ENCODE measurements at places on chromosomes 6 and 20.
A peak's percentile ranks its signal among the peaks of the same experiment; 100 is the strongest.

- no peak for DNase-seq
Observed at GRCh38 chr6:99606656-99607415, at the start of gene PRDM13. Gene PRDM13, plus strand, starts transcription at chr6:99606833. Its CDS starts 202 bp downstream, at chr6:99607035.

GRCh38 chr6:169326067-169326799 is 72.6 kb upstream of the THBS2 start:
- no peak for DNase-seq

DNA sequence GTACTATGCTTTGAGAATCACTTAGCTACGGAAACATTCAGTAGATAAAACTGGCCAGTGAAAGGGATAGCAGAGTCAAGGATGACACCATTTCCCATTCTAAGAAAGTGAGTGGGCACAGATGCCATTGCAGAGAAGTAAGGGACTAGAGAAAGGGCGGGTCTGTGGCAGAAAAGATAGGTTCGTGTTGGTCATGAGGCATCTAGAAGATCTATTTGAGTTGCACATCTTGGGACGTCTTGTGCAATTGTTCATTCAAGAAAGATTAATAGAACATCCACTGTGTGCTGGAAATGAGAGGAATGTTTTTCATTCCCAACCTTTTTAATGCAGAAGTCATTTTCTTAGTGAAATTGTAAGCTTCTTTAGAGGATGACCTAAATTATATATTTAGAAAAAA is 161.7 kb downstream of the PLCB1 start:
- no peak for DNase-seq

- DNase-seq: no peak
Observed at GRCh38 chr20:33773412-33774089, 37.6 kb upstream of the CHMP4B start.

GRCh38 chr6:159107451-159108260 is 61.5 kb upstream of the FNDC1 start:
- no peak for DNase-seq

GRCh38 chr6:45196121-45196520 is 132.0 kb upstream of the RUNX2 start:
- no peak for DNase-seq

DNA sequence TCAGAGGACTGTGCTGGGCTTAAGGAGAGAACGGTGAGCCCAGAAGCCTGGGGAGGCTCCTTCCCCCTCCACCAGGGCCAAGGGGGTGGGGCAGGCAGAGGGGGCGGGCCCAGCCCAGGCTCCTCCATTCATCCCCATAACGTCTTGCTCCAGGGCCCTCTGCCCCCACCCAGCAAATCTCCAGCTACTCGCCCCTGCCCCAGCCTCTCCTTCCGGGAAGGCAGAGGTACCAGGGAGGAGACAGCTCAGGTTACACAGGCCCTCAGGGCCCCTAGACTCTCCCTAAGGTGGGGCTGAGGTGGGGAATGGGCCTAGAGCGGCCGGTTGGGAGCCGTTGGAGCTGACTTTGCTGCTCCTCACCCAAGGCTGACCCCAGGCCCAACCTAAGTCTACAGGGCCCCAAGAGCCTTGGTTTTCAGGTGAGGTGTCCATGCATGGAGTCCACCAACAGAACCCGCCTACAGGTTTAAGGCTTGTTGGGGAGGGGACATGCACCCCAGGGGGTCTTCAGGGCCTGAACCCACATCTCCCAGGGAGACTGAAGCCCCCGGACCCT is 1.2 kb downstream of the LAMA5 start:
- DNase-seq: no peak

DNA sequence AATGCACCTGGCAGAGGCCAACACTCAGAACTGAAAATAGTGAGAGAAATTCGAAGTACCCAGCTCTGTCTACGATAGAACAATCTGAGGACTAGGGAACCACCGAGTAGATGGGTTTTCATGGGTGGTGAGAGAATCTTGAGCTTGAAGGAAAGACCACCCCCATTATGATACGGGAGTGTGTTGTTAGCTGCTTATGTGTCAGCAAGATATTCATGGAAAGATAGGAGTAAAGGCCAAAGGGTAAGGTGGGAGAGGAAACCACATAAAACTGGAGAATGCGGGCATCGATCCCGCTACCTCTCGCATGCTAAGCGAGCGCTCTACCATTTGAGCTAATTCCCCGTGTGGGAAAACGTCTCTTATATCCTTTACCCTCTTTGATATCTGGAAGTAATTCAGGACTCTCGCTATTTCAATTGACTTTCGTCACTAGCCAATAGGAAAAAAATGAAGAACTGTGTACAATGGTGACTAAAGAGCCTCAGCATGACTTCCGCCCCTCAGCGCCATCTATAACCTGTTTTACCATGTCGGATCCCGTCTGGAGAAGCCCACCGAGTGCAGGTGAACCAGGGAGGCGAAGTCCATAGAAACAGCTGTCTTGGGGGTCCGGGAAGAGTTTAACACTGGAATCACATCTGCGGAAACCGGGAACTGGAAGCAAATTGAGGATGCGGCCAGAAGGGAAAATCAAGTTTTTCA is 25.0 kb upstream of the ABT1 start:
- DNase-seq: no peak

GRCh38 chr6:166251211-166251610 is 57.0 kb downstream of the PRR18 start:
- no peak for DNase-seq

DNA sequence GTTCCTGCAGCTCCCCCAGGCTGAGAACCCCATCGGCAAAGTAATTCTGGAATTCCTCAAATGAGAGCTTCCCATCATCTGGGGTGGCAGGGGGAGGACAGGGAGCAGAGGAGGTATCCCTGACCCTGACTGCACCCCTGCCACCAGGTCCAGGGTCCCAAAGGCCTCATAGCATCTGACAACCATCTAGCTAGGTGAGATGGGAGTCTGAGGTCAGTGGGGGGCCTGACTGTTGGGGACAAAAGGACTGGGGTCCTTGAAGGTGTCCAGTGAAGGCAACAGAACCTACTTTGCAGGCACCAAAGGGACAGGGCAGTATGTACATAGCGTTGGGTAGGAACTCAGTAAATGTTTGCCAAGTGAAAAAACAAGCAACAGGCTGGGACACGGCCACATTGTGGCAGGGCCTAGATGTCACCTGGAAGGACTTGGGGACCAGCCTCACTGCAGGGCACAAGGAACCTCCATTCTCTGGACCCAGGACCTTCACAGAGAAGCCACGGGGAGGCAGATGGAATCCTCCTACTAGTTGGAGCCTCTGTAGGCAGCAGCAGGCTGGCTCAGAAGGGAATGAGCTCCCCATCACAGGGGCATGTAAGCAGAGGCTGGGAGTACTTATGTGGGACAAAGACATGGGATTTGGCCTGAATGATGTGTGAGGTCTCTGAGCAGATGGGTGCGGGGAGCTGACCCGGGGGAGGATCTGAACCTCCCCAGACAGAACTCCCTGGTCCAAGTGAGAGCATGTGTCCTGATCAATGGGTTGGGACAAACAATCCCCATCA is 3.3 kb downstream of the NECAB3 start:
- no peak for DNase-seq

GRCh38 chr20:49385465-49385864 is 97.0 kb downstream of the KCNB1 start:
- no peak for DNase-seq

DNA sequence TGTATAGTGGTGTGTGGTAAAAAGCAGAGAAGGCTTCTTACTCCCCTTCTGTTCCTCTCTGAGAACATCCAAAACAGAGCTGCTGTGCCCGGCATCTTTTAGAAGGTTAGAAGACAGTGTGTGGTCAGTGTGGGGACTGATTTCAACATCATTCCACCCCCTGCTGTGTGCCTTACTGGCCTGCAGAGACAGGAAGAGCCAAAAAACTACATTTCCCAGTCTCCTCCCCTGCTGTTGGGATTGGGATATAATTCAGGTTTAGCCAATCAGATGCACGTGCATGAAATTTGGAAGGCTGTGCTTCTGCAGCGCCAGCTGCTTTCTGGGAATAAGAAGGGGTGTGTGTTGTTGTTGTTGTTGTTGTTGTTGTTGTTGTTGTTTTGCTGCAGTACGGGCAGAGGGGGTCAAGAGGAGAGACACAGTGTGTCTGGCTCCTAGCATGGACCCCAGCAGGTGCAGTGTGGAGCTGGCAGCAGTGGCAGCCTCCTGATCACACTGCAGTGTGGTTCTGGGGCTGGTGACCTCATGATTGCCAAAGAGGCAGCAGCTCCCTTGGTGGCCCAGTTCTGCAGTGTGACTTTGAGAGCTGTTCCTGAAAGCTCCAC is 74.7 kb downstream of the MRPL14 start:
- DNase-seq: no peak

GRCh38 chr6:152246554-152247337 is 390.4 kb downstream of the SYNE1 start:
- DNase-seq: no peak

GRCh38 chr6:133568970-133569889 is 319.7 kb upstream of the TCF21 start:
- peak; percentile 38 for DNase-seq

- DNase-seq: no peak
Observed at GRCh38 chr6:156398371-156398770, 378.8 kb upstream of the ARID1B start.

GRCh38 chr20:16209951-16210361 is 363.3 kb downstream of the KIF16B start:
- no peak for DNase-seq

- DNase-seq: no peak
Observed at GRCh38 chr6:148578837-148579565, 167.8 kb upstream of the UST start.

- no peak for DNase-seq
Observed at GRCh38 chr20:44233436-44234016, 13.6 kb upstream of the GDAP1L1 start.

DNA sequence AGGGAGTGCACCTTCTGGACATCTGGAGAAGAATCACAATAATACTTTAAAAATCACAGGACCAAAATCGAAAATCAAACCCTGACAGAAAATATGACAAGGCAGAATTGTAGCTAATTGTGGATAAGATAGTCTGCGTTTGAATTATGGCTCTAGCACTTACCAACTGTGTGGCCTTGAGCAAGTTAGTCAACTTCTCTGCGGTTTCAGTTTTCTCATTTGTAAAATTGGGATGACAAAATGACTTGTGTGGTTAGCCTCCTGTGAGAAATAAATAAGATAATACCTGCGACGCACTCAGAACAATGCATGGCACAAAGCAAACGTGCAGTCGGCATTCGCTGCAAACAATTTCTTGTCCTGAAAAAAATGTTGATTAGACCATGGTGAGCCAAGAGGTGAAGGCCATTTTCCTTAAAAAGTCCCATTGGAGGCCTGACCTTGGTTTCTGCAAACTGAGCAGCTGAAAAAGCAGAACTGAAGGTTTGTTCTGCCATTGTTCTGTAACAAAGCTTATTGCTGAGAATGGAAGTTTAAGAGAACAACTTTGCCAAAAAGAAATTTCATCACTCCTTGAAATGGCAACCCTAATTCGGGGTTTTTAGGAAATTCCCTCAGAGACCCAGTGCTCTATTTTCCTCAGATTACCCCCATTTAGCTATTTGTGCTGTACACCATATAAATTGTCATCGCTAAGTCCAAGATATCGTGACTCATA is 266.3 kb downstream of the ERMARD start:
- no peak for DNase-seq

GRCh38 chr20:63093966-63094766 is 87.4 kb upstream of the BHLHE23 start:
- no peak for DNase-seq

DNA sequence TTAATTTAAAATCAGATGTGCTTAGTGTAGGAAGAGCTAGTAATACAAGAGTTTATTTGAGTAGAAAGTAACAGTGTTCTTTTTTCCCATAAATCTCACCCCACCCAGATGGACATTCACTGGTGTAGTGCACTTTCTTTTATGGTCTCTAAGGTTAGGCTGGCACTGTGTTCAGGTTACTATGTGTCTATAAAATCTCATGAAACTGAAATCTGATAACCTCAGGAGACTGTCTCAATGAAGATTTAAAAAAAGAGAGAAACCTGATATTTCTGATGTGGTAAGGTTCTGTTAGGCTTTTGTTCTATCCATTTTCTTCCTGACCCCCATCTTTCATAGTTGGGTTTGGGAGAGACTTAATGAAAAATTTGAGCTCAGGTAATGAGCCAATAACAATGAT is 101.2 kb upstream of the CLVS2 start:
- no peak for DNase-seq

DNA sequence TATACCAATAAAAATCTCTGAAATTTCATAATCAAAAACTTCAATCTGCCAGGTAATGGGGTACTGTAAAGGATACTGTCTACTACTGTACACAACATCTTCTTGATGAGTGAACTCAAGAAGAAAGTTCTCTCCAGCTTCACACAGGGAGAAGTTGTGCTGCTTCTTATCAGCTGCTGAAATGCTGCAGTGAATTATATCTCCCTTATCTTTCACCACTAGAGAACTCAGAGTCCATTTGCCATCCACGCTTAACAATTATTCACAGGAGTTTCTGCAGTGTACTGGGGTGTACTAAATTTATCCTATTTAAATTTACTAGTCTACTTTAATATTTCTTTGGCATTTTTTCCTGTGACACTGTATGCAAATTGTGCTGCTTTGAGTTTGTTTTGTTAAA is 384.8 kb downstream of the TFAP2B start:
- DNase-seq: no peak

DNA sequence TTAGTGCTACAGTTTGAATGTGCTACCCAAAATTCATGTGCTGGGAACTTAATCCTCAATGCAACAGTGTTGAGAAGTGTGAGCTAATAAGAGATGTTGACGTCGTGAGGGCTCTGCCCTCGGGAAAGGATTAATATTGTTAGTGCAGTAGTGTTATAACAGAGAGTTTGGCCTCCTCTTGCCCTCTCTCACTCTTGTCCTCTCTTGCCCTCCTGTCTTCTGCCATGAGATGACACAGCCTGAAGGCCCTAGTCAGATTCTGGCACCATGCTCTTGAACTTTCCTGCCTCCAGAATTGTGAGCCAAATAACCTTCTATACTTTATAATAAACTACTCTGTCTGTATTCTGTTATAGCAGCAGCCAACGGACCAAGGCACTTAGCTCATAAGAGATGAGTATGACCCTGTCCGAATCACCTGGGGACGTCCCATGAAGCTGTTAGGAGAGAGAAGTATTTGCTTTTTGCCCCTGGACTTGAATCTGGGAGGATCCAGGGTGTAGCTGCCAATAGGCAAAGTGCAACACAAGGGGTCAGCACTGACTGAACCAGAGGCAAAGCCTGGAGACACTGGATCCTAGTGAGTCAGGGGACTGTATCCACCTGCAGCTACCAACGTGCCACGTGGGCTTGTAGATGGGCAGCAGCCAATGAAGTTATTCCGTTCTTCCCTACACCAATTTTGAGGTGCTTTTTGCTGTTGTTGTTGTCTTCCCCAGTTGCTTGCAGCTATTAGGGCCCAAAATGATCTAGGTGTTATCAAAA is 233.7 kb downstream of the THBS2 start:
- DNase-seq: no peak

GRCh38 chr6:449486-450419 is 58.2 kb downstream of the IRF4 start:
- DNase-seq: no peak

- no peak for DNase-seq
Observed at GRCh38 chr20:34491226-34491931, 24.8 kb upstream of the DYNLRB1 start.

Measured in amygdala (tissue), 56 donors.